Inflammatory macrophage treated with lipopolysaccharide for 1 hour (primary cell): ENCODE measurements at places on chromosomes 12 and 14.

GRCh38 chr14:24063263-24063836 is 8.0 kb upstream of the CPNE6 start:
- DNase-seq = no peak

- DNase-seq = no peak
These were observed 46.7 kb downstream of the MSRB3 start for GRCh38 chr12:65325183-65325582.

DNA sequence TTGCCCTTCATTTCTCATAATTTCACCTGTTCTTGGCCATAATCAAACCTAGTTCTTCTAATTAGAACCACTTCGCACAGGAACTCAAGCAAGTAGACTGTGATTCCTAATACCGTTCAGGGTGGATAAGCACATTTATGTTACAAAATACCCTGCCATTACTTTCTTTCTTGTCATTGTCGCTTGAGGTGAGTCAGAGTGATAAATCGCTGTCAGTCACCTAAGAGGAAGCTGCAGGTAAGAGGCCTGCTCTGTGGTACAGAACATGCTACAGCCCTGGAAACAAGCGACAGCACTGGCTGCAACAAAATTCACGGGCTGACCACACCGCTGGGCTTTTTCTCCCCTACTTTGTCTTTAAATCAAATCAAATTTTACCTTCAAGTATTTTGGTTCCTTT is 218.2 kb downstream of the ANO6 start:
- DNase-seq = no peak

GRCh38 chr12:12072064-12072760 is 1.5 kb downstream of the BCL2L14 start:
- no peak for DNase-seq

DNA sequence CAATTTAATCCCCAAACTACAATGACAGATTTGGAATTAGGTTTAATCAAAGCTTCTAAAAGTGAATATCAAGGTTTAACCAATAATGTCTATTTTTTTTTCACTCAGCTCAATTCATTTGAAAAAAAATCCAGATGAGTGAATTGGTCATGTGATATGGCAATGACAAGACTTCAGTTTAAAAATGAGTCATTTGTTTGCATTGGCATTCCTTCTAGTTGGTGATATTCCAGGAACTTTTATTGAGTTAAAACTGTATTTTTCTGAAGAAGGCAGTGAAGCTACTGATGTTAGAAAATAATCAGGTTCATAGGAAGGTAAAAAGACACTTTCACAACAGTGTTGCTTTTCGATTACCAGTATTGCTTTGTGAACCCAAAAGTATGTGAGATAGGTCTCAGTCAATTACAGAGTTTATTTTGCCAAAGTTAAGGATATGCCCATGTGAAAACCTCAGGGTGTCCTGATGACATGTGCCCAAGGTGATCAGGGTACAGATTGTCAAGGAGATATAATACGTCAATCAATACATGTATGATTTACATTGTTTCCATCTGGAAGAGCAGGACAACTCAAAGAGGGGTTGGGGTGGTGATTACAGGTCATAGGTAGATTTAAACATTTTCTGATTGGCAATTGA is 1214.9 kb downstream of the GALC start:
- no peak for DNase-seq

DNA sequence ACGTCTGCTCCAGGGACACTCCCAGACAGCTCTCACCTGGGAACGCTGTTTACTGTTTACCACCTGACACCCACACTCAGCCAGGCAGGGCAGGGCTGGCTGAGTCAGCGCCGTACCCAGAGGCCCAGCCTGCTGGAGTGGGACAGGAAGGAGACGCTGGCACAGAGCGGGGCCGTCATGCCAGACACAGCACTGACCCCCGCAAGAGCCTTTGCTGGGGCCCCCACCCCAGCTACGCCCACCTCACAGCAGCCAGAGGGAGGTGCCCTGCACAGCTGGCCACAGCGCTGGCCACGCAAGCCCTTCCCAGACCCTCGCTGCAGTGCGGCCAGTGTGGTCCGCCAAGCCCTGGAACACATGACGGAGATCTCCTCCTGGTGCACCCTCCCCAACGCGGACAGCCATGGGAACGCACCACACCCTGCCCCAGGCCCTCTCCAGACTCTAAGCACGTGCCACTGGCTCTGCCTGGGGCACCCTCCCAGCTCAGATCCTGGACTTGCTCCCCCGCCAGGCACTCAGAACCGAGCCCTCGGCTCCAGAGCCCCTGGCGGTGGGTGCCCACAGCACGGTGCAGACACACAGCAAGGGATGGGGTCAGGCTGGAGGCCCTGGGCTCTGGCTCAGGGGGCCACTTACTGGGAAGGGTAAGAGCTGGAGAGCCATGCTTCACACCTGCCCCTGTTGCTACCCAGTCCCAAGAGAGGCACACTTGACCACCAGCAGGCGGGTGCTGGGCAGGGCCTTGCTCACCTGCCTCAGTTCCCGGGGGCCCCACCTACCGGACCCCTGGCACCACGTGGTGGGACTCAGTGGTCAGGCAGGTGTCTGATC is 5.7 kb downstream of the AHNAK2 start:
- DNase-seq = no peak

DNA sequence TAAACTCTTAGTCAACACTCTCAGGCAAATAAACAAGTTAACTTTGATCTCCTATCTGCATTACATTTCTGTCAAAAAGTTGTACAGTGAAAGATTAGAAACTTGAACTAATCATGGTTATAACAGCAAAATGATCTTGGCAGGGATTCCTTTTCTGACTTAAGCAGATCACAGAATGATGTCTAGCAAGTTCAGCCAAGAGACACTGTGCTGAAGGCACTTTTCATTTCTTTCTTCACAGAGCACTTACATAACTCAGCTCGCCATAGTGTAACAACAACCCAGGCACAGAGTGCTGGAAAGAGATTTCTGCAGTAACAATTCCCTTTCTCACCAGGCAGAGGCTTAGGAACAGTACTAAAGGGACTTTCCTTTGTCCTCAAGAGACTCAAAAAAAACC is 19.6 kb upstream of the CSRP2 start:
- no peak for DNase-seq

GRCh38 chr14:68690089-68690958 is 102.5 kb downstream of the ZFP36L1 start:
- DNase-seq = no peak

DNA sequence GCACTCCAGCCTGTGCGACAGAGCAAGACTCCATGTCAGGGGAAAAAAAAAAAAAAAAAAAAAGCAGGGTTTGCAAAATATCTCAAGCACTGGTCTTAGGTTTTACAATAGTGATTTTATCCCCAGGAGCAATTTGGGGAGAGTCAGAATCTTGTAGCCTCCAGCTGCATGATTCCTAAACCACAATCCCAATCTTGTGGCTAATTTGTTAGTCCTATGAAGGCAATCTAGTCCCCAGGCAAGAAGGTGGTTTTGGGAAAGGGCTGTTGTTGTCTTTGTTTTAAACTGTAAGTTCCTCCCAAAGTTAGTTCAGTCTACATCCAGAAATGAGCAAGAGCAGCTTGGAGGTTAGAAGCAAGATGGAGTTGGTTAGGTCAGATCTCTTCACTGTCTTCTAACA is 135.7 kb downstream of the PLXNC1 start:
- no peak for DNase-seq

DNA sequence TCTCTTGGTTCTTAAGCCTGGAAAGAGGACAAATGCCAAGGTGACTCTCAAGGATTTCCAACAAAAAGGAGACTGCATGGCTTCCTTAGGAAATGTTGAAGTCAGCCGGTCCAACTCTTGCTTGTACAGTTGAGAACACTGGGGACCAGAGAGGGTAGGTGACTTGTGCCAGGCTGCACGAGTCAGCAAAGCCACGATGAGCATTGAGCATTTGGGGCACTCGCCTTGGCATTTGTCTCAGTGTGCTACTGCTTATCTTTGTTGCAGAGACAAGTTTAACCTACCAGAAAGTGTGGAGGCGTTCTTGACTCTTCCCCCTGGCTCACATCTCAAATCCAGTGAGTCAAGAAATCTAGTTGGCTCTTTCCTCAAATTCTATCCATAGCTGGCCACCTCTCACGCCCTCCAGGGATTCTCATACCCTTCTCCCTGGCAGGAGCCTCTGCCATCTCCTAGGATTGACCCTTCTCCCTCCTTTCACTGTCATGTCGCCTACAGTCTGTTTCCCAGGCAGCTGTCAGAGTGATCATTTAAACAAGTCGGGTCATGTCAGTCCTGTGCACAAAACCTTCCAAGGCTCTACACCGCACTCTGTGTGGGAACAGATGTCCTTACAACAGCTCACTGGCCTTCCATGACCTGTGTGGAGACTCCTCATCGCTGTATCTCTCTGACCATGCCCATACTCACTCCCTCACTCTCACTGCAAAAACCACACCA is 17.2 kb upstream of the KRT83 start:
- no peak for DNase-seq

- no peak for DNase-seq
These were observed 19.2 kb upstream of the C12orf76 start for GRCh38 chr12:110067531-110067930.

DNA sequence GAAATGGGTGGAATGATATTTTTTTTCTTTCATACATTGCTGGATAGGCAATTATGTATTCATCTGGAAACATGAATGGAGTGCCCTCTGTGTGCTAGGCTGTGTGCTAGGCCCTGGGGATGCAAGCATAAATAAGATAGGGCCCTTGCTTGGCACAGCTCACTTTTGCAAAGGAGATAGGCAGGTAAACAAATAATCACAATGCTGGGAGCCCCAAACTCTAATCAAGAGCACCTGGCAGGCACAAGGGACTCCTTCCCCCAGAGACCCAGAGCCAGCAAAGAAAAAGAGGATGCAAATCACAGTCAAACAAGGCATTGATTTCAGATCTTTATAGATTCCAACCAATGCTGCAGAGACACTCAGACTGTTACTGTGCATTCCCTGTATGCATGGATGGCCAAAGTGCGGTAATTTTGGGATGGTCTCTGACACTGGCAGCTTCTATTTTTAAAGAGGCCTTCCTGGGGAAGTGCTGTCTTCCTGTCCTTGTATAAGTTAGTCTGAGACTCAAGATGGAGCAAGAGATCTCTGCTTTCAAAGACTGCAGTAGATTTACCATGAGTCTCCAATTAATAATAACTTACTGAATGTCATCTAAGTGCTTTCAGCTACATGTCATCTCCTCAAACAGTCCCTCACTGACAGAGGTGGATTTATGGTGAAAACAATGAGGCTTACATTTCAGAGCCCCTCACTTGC is 45.1 kb upstream of the CPM start:
- no peak for DNase-seq

DNA sequence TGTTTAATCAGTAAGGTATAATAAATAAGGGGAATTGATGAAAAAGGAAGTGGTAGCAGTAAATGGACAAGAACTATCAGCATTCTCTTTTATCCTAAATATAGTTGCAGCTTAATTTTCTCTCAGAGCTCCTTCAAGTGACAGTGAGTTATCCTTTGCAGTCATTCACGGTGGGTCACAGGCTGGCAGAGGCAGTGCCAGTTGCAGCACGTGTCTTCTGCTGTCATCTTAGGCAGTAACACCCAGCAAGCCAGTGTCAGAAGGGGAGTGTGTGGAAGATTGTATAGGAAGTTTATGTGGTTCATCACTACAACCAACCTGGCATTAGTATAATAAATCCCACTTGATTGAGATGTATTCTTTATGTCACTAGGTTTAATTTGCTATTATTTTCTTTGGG is 170.0 kb downstream of the CCDC91 start:
- DNase-seq = no peak

DNA sequence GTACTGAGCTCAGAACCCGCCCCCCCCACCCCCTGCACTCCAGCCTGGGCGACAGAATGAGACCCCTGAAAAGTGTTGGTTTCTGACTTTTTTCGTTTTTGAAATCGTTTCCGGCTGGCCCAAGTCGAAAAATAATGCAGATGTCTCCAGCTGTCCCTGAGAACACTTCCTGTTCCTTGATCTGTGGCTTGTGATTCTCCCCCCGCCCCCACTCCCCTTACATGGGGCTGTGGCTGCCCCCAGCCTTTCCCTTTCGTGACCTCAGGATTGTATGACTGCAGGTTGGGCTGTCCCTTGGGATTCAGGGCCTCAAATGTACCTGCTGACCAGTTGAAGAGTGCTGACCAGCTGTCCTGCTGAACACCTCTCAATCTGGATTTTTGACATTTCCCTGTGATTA is 34.1 kb downstream of the NOC4L start:
- peak; percentile 53 for DNase-seq

- DNase-seq = peak; percentile 38
These were observed 90.3 kb downstream of the RPS6KA5 start for GRCh38 chr14:90970167-90970600.

DNA sequence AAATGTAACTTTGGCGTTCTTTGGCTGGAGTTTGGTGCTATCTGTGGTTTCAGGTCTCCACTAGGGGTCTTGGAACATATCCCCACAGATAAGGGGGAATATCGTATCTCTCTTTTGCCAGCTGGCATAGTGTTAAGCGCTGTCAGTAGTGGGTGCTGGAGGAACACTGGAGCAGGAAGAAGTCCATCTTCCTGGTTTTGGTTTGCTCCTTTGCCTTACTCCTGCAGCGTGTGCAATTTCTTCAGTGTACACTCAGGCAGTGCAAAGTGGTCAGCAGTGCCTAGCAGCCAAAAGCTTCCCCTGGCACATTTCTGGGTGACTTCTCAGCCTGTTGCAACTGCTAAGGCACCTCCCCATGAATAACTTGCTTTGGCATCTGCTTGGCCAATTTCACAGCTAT is 11.7 kb upstream of the RIPK3 start:
- DNase-seq = no peak

DNA sequence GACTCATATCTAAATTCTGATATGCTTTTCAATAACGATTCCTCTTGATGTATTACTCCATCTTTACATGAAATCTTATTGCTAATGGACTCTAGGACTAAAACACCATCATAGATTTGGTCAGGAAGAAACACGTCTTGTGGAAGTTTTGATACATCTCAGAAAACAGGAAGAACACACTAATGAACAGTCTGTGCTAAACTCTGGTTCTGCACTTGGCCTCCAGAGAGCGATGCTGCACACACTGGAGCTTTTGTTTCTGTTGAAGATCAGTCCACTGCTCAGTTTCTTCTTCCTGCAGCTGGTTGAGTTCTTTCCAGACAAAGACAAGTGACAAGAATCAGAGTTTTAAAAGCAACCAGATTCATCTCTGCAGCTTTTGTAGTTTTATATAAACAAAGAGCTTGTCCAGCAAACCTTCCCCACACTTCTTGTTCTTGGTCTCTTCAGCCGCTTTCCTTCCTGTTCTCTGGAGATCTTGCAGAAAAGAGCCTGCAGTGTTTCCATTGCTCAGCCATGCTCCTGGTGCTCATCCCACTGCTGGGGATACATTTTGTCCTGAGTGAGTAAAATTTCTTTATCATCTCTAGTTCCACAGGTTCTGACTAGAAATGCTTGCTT is 229.1 kb upstream of the OR4E1 start:
- peak; percentile 8 for DNase-seq
